ENCODE measurements at places on chromosomes 11 and 22. TPM values are rescaled to one million over a fixed set of nuclear protein-coding genes. Genes with fewer than 3 reads are reported as not detected.

The DBX1 gene
- not detected for total RNA-seq

The CASP12 gene
- total RNA-seq: 1.1 TPM

The SLC16A8 gene
- total RNA-seq: 0.16 TPM

The DTX4 gene
- 24.0 TPM for total RNA-seq

The ZNRF3 gene
- total RNA-seq: 7.4 TPM

The SCO2 gene
- total RNA-seq: 0.79 TPM

The SCUBE2 gene
- 121 TPM for total RNA-seq

The AMOTL1 gene
- total RNA-seq: 79.3 TPM

The CRYBB2 gene
- total RNA-seq: not detected

The MN1 gene
- 9.1 TPM for total RNA-seq

The RFPL1 gene
- not detected for total RNA-seq

The GRM5 gene
- total RNA-seq: 0.53 TPM

The FAM181B gene
- total RNA-seq: 3.3 TPM

The OR5AR1 gene
- total RNA-seq: not detected

The MACROD1 gene
- total RNA-seq: 9.8 TPM

The CHCHD10 gene
- 3.6 TPM for total RNA-seq

The PNPLA3 gene
- total RNA-seq: 0.37 TPM

The NUCB2 gene
- total RNA-seq: 174 TPM

The MYO7A gene
- 4.7 TPM for total RNA-seq

The NAV2 gene
- 10.6 TPM for total RNA-seq

The NLRP10 gene
- total RNA-seq: not detected

The SYCE3 gene
- total RNA-seq: not detected

The KCNJ4 gene
- not detected for total RNA-seq

The TESMIN gene
- total RNA-seq: 1.0 TPM

The PDGFD gene
- total RNA-seq: 26.0 TPM

The GAL gene
- total RNA-seq: 1.0 TPM

The OR52W1 gene
- total RNA-seq: not detected

The TCN1 gene
- total RNA-seq: not detected

The TMEM121B gene
- 0.21 TPM for total RNA-seq

The CREB3L1 gene
- total RNA-seq: 44.3 TPM

The KRTAP5-7 gene
- total RNA-seq: 0.26 TPM

The SLCO2B1 gene
- 11.7 TPM for total RNA-seq

The CPT1B gene
- 6.2 TPM for total RNA-seq

The LINC01488 gene
- not detected for total RNA-seq

The GRAP2 gene
- 3.2 TPM for total RNA-seq

The RASL10A gene
- 0.58 TPM for total RNA-seq

The SAA4 gene
- not detected for total RNA-seq

The CD3E gene
- 0.32 TPM for total RNA-seq

The OR51B4 gene
- total RNA-seq: 2.0 TPM

The ABTB2 gene
- total RNA-seq: 3.2 TPM

The PAX6 gene
- not detected for total RNA-seq

The BTBD18 gene
- not detected for total RNA-seq

The CNIH2 gene
- total RNA-seq: 1.1 TPM

The OR2AT4 gene
- total RNA-seq: 0.05 TPM

The BET1L gene
- total RNA-seq: 17.7 TPM

The OR5AN1 gene
- not detected for total RNA-seq

The HTR3A gene
- total RNA-seq: 0.58 TPM

The CRYBA4 gene
- total RNA-seq: not detected

The VPS51 gene
- total RNA-seq: 107 TPM

The LARGE1 gene
- total RNA-seq: 27.9 TPM

The MS4A8 gene
- total RNA-seq: 0.53 TPM

The YPEL4 gene
- total RNA-seq: 1.7 TPM

The SC5D gene
- total RNA-seq: 77.1 TPM

The PARVG gene
- 5.8 TPM for total RNA-seq

The HBG1 gene
- total RNA-seq: 39.3 TPM

The PHETA2 gene
- 26.0 TPM for total RNA-seq

The OR51E1 gene
- 3.2 TPM for total RNA-seq
